PC-3 (cell line): ENCODE measurements at places on chromosomes 16 and 17. TPM values are rescaled to one million over a fixed set of nuclear protein-coding genes. Genes with fewer than 3 reads are reported as not detected.
A peak's percentile ranks its signal among the peaks of the same experiment; 100 is the strongest.

SLX4 gene
- total RNA-seq: 5.1 and 5.9 TPM in 2 replicates

- no peak for DNase-seq
Measured at GRCh38 chr16:70561623-70562022, 38.0 kb downstream of the SF3B3 start.

SNAI3 gene
- 0.22 and 0.46 TPM in 2 replicates for total RNA-seq

KLHL10 gene
- total RNA-seq: not detected in 2 replicates

DNA sequence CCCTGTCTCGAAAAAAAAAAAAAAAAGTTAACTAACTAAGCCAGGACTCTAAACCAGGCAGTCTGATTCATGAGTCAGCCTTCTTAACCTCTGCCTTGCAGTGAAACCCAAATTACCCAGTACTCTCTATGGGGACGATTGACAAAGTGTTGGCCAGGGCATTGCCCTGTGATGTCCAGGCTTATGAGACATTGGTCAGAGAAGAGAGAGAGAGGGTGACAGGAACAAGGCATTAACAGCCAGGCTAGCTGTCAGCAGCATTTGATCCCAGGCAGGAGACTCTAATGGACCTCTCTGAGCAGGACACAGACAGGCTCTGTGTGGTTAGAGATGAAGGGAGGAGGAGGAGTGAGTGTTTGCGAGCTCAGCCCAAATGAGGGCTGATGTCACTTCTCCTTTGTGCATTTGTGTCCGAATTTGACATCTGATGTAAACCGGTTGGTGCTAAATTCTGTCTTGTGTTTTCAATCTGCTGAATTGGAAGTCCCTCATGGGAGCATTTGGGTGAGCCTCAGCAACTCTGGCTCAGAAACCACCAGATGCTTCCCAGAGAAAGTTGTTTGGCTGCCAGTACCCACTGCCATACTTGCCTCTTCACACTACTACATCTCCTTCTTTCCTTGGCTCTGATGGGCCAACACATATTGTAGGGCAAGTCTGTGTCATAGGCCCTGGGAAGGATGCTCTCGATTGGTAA is 4.3 kb upstream of the MYL4 start:
- peak; percentile 26 for DNase-seq

DNA sequence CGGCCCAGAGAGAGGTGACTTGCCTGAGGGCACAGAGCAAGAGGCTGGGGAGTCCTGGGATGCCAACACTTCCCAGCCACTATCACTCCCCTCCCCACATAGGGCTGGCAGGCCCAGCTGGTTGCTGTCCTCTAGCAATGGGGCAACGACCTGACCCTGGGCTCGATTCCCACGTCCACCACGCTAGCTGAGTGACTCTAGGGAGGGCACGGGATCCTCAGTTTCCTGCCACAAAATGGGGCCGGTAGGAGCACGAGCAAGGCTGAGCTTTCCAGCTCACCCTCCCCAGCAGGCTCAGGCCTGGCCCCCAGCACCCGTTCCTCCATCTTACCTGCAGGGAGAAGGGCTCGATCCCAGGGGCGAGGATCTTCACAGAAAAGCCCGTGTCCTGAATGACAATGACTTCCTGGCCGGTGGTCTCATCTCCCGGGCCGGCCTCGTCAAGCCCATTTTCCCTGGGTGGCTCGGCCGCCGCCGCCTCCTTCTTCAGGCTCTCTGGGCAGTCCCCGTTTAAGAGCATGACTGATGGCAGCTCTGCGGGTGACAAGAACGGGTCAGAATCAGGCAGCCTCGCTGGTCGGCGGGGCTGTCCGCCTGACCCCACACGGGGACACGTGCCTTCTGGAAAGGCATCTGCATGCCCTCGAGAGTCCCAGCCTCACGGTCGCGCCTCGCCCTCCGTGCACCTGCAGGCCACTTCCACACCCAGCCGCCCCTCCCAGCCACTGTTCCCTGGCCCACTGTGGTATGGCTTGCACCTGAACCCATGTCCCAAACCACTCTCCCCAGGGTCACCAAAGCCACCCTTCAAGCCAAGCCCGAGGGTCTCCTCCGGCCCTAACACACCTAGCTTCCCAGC is 7.3 kb downstream of the CLUH start:
- no peak for DNase-seq

DNA sequence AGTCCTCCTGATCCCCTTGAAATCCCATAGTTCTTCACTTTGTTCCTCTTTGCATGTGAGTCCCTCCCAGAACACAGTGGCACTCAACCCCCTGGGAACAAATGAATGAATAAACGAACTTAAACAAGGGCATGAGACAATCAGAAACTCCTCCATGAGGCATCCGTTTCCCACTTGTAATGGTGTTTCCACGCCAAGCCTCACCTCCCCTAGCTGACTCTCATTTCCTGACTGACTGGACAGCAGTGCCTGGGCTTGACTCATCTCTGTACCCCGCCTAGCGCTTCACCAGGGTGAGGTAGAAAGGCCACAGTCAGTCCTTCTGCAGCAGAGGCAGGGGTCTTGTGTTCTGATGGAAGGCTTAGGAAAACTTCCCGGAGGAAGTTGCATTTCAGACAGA is 14.2 kb downstream of the KIF1C start:
- DNase-seq: peak; percentile 14

- DNase-seq: no peak
Measured at GRCh38 chr17:28199115-28199514, 119.9 kb upstream of the TMEM97 start.
